NCI-H1694 treated with DMSO at 0.1 percent for 48 hours (cell line): ENCODE measurements at places on chromosomes 1 and 21.

- no peak for DNase-seq
Observed at GRCh38 chr1:51612447-51612961, 4.4 kb upstream of the OSBPL9 start.

- peak; percentile 71 for DNase-seq
Observed at GRCh38 chr1:230145505-230145899, 78.5 kb downstream of the GALNT2 start.

- no peak for DNase-seq
Observed at GRCh38 chr21:37429356-37429755, 62.8 kb downstream of the DYRK1A start.

DNA sequence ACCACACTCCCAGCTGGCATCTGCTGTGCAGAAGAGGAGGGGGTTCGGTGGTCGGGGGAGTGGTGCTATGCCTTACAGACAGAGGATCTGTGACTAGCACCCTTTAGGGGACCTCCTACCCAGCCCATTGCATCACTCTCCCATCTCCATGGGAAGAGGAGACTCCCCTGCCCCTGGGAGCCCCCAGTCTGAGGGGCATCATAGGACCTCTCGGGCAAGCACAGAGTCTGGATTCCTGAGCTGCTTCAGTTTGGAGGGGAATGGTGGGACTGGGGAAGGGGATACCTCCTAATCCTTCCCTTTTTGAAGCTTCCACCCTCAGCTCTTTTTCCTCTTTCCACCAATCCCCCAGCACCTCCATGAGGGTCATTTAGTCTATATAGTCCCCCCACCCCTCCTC is 1.4 kb downstream of the INSRR start:
- no peak for DNase-seq

- DNase-seq: no peak
Observed at GRCh38 chr1:93722081-93723031, 40.7 kb upstream of the BCAR3 start.

GRCh38 chr21:41845310-41846032 is 33.7 kb downstream of the PRDM15 start:
- DNase-seq: no peak

DNA sequence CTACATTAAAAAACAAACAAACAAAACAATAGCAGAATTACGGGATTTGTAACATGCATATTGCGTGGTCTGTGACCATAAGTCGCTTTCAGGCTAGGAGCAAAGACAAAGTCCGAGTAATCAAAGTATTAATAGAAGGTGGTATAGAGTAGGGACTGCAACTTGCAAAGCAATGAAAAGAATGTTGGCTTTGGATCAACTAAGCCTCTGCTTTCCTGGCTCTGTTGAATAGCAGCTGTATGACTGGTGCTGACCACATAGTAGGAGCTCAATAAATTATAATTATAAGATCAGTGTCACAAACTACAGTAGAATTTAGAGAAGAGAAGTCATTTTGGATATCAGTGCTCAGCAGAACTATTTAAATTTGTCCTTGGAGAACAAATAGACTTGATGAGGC is 586.4 kb downstream of the DPYD start:
- no peak for DNase-seq

DNA sequence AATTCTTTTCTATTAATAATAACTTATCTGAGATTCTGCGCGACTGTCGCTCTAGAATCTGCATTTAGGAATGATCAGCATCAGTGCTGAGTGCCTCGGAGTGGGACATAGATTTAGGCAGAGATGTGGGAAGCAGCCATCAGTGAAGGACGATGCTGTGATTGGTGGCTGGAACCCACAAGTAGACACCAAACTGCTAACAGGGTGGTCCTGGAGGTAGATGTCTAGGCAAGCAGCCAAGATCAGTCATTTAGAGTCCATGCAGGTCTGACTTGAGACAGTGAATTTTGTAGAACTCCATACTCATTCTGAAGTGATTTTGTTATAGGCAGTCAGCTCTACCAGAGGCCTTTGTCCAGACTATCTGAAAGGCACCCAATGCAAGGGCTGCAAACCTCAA is 51.8 kb upstream of the LYST start:
- DNase-seq: no peak

- no peak for DNase-seq
Observed at GRCh38 chr1:54885237-54885679, 1.7 kb downstream of the DHCR24 start.

- no peak for DNase-seq
Observed at GRCh38 chr1:88890131-88890530, 1.2 kb downstream of the GTF2B start.

- peak; percentile 24 for DNase-seq
Observed at GRCh38 chr1:167935216-167936067, 1.0 kb upstream of the DCAF6 start.

DNA sequence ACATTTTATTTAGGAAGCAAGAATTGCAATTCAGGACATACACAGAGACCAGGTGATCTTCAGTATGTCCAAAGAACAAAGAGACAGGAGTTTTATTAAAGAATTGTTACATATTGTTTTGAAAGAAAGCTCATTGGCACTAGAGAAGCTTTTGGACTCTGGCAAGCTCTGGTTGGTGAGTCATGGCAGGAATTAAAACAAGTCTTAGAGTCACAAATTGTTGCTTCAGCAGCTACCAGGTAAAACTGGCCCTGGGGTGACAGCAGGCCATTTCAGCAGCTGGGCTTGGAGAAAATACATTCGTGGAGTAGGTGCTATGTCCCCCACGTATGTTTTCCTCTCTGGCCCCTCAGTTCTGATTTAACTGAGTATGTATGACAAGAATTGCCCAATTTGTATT is 58.8 kb downstream of the MAP3K21 start:
- DNase-seq: no peak

GRCh38 chr1:44103270-44104131 is 15.1 kb upstream of the KLF17 start:
- no peak for DNase-seq

DNA sequence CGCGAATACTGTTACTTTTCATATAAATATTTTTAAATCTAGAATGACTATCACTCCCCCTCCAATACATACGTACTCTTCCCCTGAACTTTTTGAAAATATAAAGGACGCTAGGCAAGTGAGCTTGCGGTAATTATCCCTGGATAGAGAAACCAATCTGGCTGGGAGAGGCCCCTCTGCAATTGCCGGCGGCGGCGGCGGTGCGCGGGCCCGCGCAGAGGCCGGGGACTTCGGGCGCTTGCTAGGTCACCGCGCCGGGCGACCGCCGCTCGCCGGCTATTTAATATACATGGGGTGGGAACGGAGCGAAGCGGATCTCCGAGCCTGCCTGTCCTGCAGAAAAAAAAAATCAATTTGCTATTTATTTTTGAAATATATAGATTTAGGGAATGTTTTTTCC is 416.3 kb upstream of the ESRRG start:
- DNase-seq: no peak

- peak; percentile 58 for DNase-seq
Observed at GRCh38 chr1:110760321-110760720, 85.6 kb upstream of the KCNA3 start.

GRCh38 chr1:26799479-26800142 is 11.9 kb downstream of the PIGV start:
- DNase-seq: no peak

GRCh38 chr1:66924756-66925557 is at the start of the genes DNAI4 and MIER1:
Gene DNAI4 (minus strand): TSS chr1:66924856. CDS start chr1:66924831, 25 bp downstream.
Gene MIER1 (plus strand): TSS chr1:66924990. CDS start chr1:66925029, 39 bp downstream.
- DNase-seq: peak; percentile 98

DNA sequence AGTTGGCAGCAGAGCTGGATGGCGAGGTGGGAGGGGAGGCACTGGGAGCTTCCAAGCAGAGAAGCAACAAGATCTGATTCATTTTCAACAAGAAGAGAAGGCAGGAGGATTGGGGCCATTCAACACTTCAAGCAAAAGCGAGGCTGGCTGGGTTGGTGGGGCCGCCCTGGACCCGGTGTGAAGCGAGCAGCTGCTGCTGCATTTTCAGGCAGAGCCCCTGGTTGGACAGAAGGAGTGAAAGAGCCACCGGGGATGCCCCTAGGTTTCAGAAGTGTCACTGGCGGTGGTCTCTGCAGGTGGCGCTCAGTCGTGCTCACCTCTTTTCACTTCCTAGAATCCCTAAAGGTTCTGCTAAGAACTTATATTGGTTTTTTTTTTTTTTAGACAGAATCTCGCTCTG is 18.0 kb downstream of the SLC2A7 start:
- no peak for DNase-seq

DNA sequence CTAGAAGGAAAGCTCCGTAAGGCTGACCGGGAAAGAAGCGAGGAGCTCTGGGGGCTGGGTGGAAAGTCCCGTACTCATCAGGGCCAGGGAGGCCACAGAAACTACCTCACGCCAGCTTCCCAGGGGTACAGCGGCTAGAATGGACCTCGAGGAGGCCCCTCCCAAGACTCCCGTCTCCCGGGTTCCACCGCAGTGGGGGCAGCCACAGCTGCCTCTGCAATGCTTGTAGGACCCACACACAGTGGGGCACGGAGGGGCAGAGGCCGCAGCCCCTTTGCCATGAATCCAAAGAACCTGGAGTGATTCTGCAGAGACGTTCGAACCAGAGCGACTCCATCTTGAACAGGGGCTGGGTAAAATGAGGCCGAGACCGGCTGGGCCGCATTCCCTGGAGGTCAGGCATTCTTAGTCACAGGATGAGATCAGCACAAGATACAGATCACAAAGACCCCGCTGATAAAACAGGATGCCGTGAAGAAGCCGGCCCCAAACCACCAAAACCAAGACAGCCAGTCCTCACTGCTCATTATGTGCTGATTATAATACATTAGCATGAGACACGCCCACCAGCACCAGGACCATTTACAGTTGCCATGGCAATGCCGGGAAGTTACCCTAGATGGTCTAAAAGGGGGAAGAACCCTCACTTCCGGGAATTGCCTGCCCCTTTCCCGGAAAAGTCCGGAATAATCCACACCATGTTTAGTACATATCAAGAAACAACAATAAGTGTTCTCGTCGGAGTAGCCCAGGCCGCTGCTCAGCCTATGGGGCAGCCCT is 1.6 kb upstream of the ANKRD65 start:
- no peak for DNase-seq

- DNase-seq: no peak
Observed at GRCh38 chr1:77193951-77194350, 25.3 kb downstream of the PIGK start.

DNA sequence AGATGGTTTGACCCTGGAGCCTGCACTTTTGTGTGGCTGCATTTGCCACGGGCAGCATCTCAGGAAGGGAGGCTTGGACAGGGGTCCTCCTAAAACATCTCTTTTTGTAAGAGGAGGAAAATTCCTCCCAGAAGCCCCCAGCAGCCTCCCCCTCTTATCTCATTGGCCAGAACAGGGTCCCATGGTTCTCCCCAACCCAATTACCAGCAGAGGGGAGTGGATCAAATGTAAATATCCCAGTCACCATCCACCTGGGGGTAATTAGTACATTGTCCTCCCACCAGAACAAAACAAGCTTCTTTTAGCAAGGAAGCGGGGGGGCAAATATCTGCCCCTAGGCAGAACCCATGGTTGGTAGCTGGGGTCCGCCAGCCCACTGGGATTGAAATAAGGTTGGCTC is 44.7 kb upstream of the TENT5B start:
- DNase-seq: peak; percentile 60

DNA sequence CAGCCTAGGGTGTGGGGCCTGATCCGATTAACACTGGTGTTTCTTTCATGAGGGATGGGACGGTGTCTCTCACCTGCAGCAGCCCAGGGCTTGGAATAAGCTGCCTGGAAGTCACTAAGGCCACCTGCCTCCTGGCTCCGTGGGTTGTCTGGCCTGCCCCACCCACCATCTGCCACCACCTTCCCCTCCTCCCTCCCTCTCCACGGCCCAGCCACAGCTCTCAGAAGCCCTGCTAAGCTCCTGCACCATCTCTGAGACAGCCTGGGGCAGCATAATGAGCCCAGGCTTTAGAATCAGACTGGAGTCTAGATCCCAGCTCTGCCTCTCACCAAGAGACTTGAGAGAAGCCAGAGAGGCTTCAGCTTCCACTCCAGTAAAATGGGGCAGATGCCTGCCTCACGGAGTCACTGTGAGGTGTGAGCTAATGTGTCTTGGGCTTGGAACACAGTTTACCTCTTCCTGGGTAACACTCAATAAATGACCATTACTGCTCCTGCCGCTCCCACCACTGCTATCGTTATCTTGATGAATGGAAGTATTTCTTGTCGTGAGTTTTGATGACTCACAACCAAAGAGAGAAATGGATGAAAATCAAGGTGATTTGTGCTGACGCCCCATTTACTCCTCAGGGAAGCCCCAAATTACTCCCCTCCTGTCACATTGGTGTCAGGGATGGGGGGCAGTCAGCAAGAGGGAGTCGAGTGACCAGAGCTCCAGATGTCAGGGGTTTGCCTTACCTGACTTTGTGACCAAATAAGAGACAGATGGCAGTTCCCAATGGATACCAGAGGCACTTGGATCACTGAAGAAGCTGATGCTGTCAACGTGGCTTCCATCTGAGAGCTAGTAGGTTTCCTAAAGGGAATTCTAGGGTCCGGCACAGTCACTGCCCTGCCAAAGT is 23.5 kb upstream of the C1QA start:
- no peak for DNase-seq

DNA sequence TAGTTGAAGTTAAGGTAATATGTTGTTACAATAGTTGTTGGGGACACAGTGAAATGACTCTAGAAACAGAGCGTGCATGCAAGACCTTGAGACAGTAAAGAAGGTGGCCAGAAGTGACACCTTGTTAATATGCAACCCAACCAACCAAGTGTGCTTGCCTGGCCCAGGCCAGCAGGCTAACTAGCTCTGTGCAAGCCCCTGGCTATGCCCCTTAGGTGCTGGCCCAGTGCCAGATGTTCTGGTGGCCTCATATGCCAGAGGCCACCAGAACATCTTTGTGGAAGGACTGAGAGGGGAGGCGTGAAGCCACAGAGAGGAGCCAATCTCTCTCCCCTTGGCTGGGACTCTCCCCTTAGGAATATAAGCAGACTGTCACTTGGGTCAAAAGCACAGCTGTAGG is 111.2 kb upstream of the JUN start:
- DNase-seq: no peak

- no peak for DNase-seq
Observed at GRCh38 chr1:97200595-97200994, 479.0 kb downstream of the PTBP2 start.

GRCh38 chr1:183058851-183059502 is 35.8 kb downstream of the LAMC1 start:
- no peak for DNase-seq

DNA sequence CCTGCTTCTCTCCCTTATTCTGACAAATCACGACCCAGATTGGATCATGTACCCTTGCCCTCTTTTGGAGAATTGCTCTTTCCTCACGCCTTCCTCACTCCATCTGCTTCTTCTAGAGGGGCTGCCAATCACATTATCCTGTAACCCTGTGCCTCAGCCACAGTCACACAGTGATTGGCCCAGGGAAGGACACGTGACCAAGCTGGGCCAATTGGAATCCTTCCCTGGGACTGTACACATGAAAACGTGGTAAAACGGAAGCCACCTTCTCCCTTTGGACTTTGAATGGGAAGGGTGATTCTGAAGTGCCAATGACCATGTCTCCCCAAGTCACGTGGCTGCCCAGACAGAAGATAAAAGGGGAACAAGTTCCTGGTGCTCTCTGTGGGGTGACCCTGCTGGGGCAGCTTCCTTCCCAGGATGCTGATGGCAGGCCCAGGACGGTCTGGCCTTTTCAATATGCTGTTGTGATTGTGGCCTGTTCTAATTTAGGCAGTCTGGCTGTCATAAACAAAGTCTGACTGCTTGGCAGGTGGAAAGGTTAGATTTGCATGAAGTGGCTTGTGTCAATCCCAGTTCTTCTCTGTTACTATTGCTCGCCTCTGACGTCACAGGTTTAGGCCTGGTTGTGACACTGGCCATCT is 92.9 kb downstream of the UBIAD1 start:
- DNase-seq: no peak
